ENCODE measurements at places on chromosomes 6 and 20.

GRCh38 chr20:16476032-16476431 is 97.2 kb downstream of the KIF16B start:
- DNase-seq, result peak; percentile 46

DNA sequence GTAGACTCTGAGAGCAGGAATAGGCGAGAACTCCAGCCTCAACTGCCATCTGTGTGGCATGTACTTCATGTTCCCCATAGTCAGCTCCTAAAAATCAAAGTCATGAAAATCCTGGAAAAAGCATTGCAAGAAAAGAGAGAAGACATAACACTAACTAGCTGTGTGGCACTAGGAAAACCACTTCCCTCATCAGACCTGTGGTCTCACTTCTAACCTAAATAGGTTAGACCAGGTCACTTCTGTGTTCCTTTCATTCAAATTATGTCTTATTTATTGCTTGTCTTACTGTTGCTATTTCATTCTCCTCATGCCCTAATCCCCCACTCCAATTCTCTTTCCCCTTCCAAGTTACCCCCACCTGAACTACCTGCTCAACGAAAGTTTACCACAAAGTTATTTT is 70.2 kb downstream of the TNFRSF21 start:
- DNase-seq, result no peak

- no peak for DNase-seq
These were observed at the start of gene BMP7 for GRCh38 chr20:57266291-57267157. Gene BMP7, minus strand, starts transcription at chr20:57266641. Its CDS starts 519 bp downstream, at chr20:57266122.

GRCh38 chr20:64186071-64186598 is 21.9 kb downstream of the MYT1 start:
- no peak for DNase-seq

- no peak for DNase-seq
These were observed 98.0 kb upstream of the FOXA2 start for GRCh38 chr20:22682381-22682780.

DNA sequence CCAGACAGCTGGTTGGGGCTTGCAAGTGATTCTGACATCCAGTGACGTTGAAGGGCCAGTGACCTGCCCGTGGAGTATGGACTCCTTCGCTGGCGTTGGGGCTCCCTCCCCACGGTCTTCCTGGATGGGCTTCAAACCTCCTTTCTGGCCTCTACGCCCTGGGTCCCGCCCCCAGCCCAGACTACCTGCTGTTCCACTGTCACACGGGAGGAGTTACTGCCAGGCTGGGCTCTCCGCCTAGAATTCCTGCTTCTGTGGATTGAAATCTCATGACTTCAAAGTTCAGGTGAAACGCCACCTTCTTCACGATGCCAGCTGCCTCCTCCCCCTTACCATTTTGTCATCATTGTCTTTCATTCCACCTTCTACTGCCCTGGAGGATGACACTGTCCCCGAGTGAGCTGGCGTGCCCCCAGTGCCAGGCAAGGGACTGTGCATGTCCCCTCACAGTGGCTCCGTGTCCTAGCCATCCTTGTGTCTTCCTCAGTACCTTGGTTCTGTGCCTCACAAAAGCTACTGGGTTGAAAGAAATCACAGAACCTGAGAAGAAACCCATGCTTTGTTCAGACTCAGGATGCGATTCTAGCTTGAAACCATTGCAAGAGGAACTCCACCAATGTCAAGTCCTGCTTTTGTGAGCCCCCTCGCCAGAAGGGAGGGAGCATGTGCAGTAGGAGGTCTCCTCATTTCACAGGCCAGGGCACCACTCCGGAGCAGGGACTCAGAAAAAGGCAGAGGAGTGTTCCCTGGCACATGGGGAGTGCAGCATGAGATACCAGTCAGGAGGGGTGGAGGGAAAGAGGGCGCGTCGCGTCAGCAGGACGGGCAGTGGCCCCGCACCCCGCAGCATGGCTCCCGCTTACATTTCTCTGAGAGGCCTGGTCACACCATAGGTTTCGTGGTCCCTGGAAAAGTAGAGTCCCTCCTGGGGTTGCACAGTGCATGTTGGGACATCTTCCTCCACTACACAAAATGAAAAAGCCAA is 11.0 kb upstream of the IRF4 start:
- no peak for DNase-seq

DNA sequence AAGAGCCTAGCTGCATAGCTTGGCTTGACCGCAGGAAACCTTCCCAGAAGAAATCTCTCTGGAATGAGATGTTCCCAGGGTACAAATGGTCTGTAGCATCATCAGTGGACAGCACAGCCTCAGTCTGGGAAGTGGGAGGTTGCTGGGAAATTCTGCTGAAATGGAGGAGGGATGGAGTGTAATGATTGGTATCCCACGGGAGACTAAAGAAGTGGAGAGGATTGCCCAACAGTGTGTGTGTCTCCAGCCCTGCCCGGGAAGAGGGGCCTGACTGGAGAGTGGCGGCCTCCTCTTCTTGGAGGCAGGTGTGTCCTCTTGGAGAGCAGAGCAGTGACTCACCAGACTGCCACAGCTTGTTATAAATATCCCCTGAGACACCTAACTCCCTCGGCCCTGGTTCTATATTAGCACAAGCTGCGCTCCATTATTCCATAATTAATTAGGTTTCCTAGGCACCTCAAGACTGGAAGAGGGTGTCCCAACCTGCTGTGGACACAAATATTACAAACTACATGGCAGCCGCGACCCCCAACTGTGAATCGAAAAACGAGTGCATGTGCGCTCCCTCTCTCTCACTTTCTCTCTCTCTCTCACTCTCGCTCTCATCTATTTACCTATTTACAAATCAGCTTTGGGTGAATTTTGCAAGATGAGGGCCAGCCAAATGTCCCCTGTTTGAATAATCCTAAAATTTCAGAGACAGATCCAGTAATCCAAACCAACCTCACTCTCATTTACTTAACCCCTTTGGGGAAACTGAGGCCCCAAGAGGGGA is 68.8 kb downstream of the FGD2 start:
- DNase-seq, result no peak

DNA sequence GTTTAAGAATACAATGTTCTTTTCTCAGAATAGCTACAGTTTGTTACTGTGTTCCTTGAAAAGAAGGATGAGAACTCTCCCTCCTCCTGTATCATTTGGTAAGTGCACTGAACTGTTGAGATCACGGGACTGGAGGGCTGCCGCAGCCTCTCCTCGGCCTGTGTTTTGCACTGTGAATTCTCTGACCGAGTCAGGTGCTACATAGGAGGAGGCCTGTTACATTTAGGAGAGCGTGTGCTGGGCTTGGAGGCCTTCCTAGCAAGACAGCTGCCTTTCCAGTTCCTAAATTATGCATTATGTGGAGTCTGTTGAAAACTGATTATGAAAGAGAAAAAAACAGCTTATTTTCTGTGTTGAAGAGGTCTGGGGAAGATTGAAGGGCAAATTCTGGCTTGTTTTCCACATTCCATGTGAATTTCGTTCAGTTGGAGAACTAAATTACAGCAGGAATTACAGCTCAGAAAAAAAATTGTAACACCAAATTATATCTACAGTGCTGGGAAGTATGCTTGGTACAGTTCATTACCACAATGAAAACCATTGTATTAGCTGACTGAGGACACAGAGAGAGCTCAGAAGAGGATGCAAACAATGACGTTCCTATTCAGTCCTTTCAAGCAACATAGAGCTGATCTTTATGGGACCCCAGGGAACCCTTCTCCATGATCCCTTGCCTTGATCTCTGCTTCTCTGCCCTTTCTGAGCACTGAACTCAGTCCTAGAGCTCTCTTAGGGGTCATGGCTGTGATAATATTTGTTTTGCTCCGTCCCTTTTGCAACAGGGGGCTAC is 2.8 kb downstream of the TMC2 start:
- DNase-seq, result no peak

DNA sequence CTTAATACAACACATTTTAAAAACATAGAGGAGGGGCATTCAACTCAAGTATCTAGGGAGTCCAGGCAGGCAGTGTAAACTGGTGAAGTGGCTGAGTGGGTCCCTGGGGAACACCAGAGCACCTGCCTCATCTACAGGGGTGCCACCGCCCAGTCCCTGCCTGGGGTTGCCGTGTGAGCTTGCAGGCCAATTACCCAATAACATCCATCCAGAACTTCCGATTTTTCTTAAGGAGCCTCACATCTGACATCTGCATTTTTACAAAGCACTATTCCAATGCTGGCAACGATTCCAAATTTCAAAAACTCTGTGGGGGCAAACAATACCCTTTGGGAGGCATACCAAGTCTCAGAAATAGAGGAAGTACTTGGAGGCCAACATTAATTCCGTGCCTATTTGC is 288.4 kb upstream of the TSHZ2 start:
- no peak for DNase-seq

DNA sequence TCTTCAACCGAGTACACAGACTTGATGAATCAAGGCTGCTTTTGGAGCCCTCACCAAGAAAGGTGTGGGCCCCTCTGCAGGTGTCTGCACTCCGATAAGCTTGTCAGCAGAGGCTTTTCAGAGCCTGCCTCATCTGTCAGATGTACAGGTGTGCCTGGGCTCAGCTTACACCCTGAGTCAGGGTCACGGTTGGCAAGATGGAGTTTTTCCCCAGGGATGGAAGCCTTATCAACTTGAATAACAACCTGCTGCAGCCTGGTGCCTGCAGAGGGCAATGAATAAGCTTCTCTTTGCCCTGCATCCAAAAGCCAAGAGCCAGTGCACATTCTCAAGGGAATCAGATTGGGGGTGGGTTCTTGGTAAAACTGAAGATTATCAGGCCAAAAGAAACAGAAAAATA is 427.1 kb downstream of the CD83 start:
- DNase-seq, result no peak

- no peak for DNase-seq
These were observed 192.2 kb downstream of the TBC1D32 start for GRCh38 chr6:121142093-121142492.

GRCh38 chr6:12090714-12091113 is 78.6 kb downstream of the HIVEP1 start:
- DNase-seq, result no peak

DNA sequence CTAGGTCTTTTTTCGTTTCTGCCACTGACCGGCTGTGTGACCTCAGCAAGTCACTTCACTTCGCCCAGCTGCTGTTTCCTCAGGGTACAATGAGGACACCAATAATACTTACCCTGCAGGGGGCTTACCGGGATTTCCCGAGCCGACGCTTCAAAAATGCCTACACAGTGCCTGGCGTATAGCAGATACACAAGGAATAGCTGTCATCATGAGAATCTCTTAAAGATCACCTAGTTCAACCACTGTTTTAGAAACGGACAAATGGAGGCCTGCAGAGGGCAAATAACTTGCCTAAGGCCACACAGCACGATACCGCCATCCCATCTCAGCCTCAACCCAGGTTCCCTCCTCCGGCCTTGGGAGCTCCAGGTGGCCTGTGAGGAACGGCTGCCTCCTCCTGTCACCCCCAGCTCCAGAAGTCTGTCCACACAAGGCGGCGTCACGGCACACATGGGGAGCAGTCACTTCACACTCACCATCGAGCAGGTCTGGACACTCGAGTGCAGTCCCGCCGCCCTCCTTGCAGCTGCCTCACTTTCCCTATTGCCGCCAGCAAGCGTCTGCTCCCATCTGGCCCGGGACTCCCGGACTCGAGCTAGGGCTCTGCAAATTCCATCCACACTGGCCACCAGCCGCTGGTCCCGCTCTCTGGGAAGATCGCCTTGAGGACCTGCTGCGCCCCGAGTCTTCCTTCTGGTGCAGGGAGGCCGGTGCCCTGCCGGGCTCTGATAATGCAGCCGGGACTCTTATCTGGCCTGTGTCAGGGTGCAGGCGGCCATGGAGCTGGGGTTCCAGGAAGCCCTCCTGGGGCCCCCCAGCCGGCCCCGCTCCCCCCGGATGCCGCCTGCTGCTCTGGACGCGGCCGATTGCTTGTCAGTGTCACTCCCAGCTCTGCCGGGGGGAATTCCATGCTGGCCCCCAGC is at the start of gene RIPOR3:
RIPOR3 (minus strand) TSS at position 893 of the 923 bp plus-strand sequence; CDS start at position 479, 414 bp downstream.
- no peak for DNase-seq

GRCh38 chr20:33554914-33555420 is 65.1 kb downstream of the CBFA2T2 start:
- peak; percentile 90 for DNase-seq

DNA sequence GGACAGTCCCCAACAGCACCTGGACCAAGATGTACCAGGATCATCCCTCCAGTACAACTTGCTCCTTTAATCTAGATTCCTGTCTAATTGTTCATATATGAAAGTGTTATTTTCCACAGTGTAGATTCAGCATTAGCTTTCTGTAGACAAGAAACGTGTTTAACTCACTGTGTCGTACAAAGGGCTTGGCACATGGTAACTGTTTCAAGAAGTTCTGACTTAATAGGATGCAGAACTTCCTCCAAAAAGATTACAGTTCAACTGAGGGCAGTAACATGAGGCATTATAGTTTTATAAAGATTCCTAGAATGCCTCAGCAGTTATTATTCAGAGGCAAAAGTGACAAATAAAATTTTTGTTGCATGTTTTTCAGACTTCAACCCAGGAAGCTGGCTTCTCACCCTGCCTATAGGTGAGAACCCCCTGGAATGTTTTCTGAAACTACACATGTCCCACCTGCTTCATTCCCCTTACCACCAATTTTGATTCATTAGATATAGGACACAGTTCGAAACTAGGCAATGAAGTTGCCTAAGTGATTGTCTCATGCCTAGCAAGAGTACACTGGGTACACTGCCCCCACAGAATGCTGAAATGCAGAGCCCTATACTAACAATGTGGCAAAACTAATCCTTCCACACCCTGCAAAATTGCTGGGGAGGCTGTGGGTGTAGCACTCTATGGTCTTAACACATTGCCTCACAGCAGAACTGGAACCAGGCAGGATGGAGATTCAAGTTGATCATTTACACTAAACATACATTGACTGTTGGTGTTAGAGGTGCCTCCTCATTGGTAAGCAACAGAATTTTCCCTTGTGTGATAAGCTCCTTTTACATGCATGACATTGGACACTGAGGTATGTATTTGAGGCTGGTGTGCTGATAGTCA is 22.6 kb upstream of the SH3BGRL2 start:
- no peak for DNase-seq

DNA sequence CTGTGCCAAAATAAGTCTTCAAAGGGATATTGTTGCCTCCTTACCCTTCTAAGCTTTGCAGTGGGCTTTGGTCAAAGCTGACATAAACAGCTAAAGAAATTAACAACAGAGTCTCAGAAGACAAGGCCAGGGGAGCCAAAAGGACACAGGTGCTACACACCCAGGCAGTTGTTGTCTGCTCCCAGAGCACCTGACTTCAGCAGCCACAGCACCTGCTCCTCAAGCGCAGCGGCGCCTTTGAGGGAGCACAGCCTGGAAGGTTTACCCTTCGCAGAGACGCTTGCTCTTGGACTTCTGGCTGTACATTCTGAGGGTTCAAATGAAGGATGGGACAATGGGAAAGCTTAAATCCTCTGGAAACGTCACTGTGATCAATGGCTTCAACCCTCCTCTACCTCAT is 16.6 kb downstream of the B4GALT5 start:
- no peak for DNase-seq

DNA sequence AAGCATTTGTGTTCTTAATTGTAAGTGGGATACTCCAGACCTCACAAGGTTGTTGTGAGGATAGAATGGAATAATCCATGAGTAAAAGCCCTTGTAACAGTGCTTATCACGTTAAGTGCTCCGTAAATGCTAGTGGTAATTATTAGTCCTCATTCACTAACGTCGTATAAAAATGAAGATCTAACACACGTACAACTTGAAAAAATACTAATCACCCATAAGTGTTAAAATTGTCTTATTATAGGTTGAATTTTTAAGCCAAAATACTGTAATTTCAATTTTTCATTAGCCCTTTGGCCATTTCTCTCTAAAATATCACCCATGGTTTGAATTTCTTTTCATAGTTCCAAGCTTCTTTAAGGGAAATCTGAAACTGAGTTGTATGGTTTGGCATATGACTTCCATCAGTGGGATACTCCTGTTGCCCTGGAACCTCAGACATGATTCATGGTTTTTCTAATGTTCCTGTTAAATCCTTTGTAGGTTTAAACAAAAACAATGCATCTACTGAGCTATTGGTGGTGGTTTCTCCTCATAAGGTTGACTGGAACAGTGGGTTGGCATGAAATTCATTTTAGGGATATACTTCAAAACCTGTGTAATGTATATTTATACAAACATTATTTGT is 19.1 kb downstream of the XRN2 start:
- no peak for DNase-seq

Measured in activated CD4-positive, alpha-beta T cell treated with anti-CD3 and anti-CD28 coated beads, Interleukin-2, Interleukin-4, amounts not matched to agents 100 ng/mL and 50 ng/mL, durations not matched to agents 16 hours and 8 hours (primary cell).